ENCODE measurements at places on chromosomes 2 and 18.

DNA sequence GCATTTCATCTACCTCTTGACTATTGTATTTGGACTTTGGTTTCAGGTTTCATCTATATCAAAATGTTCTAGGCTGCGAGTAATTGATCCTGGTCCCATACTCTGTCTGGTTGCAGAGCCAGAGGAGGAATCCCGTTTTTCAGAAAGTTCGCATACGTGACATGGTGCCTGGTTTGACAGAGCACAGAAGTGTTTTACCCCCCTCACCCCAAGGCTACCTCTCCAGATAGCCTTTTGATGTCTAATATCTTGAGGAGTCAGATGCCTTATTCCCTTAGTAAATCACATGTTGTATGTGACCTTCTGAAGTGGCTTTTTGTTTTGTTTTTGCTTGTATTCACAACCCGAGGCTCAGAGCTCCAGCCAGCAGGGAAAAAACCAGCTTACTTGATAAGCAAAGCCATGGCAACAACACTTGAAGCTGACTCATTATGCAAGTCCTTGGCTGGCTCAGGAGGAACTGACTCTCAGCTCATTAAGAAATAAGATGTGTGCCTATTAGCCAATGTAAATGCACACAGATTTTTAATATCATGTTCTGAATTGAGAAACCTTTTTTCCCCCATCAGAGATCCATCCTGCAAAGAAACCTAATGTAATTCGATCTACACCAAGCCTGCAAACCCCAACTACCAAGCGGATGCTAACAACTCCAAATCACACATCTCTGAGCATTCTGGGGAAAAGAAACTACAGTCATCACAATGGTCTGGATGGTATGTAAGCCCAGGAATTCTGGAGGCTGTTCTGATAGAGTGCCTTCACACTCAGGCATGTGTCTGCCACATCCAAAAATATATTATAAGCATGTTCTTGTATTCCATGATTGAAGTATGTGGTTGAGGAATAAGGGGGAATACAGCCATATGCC lies 41.4 kb downstream of the OXER1 start:
- no peak overlapping the region for H3K4me3 ChIP-seq
- no peak overlapping the region for H3K27ac ChIP-seq
- no peaks in the 10 kb centered on the region for H3K27me3 ChIP-seq
- H3K4me1 ChIP-seq: peaks cover 2% of the 10 kb centered on the region
- no peak for DNase-seq

DNA sequence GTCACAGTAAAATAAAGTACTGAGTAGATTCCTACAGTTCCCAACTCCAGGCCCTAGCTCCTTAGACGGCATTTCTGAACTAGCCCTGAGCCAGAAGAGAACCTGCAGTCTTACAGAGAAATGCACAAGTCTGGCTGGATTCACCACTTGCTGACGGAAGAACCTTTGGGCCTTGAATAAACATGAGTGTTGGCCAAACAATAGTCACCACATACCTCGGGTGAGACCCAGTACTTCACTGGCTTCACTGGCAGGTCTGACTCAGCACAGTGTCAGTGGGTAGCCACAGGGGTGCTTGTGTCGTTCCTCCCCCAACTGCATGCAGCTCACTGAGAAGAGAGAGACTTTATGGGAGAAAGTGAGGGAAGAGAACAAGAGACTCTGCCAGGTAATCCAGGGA lies 88.9 kb downstream of the TMEM185B start:
- no peak overlapping the region for H3K4me3 ChIP-seq
- no peak for DNase-seq

- H3K27ac ChIP-seq: no peak overlapping the region
- no peak for DNase-seq
- no peaks in the 10 kb centered on the region for H3K36me3 ChIP-seq
- no peaks in the 10 kb centered on the region for H3K4me1 ChIP-seq
- no peaks in the 10 kb centered on the region for H3K27me3 ChIP-seq
- no peak overlapping the region for H3K4me3 ChIP-seq
Measured at GRCh38 chr2:233225230-233226068, 26.0 kb upstream of the ATG16L1 start.

- no peak for DNase-seq
- no peaks in the 10 kb centered on the region for H3K27me3 ChIP-seq
- no peak overlapping the region for H3K27ac ChIP-seq
- H3K4me1 ChIP-seq: no peaks in the 10 kb centered on the region
- no peak overlapping the region for H3K4me3 ChIP-seq
Measured at GRCh38 chr2:205571360-205571959, 110.8 kb upstream of the NRP2 start.

DNA sequence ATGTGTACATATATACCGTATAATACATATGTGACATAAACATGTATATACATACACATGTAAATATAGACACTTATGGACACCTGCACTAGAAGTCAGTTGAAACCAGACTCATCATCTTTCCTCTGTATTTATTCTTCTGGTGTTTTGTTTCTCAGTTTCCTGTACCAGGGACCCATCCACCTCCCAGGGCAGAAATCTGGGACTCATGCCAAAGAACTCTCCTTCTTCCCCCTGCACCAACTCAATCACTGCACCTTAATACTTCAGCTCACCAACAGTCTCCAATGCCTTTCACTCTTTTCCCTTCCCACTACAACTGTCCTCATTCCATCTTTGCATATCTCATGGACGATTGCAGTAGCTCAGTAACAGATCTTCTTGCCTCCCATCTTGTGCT lies 428.0 kb downstream of the FBXO15 start:
- no peaks in the 10 kb centered on the region for H3K27me3 ChIP-seq
- no peak for DNase-seq
- no peaks in the 10 kb centered on the region for H3K36me3 ChIP-seq
- H3K4me1 ChIP-seq: no peaks in the 10 kb centered on the region
- no peak overlapping the region for H3K27ac ChIP-seq

DNA sequence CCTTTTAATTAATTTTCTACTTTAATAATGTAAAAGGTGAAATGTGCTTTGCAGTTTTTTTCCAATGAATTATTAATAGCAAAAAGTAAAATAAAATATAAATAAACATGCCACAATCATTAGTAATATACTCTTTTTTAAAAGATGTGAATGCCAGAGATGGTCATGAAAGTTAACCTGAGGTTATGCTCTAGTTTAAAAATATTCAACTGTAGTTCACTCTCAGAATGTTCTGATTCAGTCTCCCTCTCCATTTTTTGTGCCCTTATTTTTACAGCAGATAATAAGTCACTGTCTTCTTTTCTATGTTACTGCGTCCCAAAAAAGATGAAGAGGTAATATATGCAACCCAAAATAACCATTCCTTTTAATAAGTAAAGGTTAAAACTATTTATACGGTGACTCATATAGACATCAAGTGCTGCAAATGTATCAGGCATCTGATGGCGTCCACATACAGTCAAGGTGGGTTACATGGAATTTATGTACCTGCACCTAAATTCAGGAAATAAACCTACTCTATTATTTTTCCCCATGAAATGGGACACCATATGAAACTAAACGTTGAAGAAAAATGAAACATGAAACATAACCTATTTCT lies 153.6 kb upstream of the ZNF804A start:
- H3K4me1 ChIP-seq: no peaks in the 10 kb centered on the region
- no peaks in the 10 kb centered on the region for H3K27me3 ChIP-seq
- H3K36me3 ChIP-seq: no peaks in the 10 kb centered on the region
- H3K4me3 ChIP-seq: no peak overlapping the region

DNA sequence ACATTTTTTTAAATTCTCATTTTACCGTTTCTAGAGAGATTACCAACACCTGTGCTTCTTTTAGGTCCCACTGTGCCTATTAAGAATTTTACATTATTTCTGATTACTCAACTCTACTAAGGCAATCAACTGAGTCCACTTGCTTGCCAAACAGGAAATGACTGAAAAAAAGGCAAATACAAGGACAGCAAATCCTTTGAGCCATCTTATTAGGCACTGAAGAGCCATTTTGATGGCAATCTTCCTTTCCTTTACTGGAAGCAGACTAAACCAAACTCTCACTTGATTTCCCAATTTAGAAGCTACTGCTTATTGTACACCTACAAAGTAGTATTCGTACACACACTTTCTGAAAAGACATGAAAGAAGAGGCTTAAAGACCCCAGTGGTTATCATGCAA lies 121.4 kb upstream of the COL3A1 start:
- no peaks in the 10 kb centered on the region for H3K36me3 ChIP-seq
- no peaks in the 10 kb centered on the region for H3K4me1 ChIP-seq
- no peak overlapping the region for H3K4me3 ChIP-seq
- DNase-seq: no peak

DNA sequence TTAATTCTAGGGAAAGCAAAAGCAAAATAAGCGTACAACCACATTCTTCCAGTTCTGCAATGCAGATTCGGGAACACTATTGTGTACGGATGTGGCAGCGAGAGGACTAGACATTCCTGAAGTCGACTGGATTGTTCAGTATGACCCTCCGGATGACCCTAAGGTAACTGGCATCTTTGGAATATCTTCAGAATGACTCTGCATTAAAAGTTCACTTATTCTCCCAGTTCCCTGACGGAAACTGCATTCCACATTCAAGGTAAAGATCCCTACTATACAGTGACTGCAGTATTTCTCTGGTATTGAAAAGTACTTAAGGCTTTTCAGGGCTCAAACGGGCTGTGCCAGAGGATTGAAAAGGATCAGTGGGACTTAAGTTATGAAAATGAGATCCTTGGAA lies 10.9 kb downstream of the DDX18 start:
- peaks cover 42% of the 10 kb centered on the region for H3K36me3 ChIP-seq
- DNase-seq: no peak
- H3K4me3 ChIP-seq: no peak overlapping the region
- H3K27me3 ChIP-seq: no peaks in the 10 kb centered on the region
- no peak overlapping the region for H3K27ac ChIP-seq
- no peaks in the 10 kb centered on the region for H3K4me1 ChIP-seq

GRCh38 chr2:239044336-239044735 lies 196.5 kb downstream of the TWIST2 start:
- H3K36me3 ChIP-seq: no peaks in the 10 kb centered on the region
- H3K27me3 ChIP-seq: no peaks in the 10 kb centered on the region
- DNase-seq: no peak
- H3K27ac ChIP-seq: no peak overlapping the region

Measured in iPS DF 6.9 (cell line).